ENCODE measurements at places on chromosomes 2 and 18. TPM values are rescaled to one million over a fixed set of nuclear protein-coding genes. Genes with fewer than 3 reads are reported as not detected.

- no peak for DNase-seq
These were observed 27.7 kb upstream of the SEMA4C start for GRCh38 chr2:96897491-96898134.

The IL1F10 gene
- not detected for total RNA-seq

GRCh38 chr2:104889960-104890684 is 36.2 kb downstream of the POU3F3 start:
- no peak for DNase-seq

GRCh38 chr18:62744076-62744968 is 29.0 kb downstream of the PHLPP1 start:
- DNase-seq = no peak

DNA sequence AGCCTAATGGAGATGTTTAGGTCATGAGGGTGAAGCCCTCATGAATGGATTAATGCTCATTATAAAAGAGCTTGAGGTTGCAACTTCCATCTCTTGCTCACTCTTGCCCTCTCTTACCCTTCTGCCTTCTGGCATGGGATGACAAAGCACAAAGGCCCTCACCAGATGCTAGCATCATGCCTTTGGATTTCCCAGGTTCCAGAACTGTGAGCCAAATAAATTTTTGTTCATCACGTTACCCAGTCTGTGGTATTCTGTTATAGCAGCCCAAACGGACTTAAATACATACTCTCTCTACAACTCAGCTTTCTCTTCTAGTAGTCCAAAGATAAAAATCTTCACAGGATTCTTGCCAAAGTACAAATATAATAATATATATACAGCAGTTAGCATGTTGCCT is 75.8 kb downstream of the LNPK start:
- DNase-seq = no peak

DNA sequence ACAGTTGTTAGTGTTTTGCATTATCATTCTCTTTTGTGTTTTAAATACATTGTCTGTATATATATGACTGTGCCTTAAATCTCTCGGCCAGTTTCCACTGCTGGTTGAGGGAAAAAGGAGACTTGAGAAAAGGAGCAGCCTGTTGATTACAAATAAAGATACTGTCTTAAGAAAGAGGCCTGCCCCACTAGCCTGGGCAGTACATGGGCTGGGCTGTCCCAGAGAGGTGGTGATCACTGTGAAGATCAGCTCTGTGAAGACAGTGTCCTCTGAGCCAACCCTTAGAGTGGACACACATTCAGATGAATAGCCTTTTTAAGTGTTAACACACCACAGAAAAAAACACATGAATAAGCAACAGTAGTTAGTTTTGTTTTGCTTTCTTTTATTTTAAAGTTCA is 10.0 kb upstream of the OTX1 start:
- no peak for DNase-seq

The GATA6 gene
- total RNA-seq = 0.09 TPM

- DNase-seq = no peak
These were observed 46.4 kb downstream of the PROC start for GRCh38 chr2:127464470-127465257.

Data from H1 (cell line).